Astrocyte of the cerebellum (primary cell): ENCODE measurements at places on chromosomes 16 and 17.

GRCh38 chr16:3804426-3805016 lies 76.0 kb downstream of the CREBBP start:
- DNase-seq = no peak

DNA sequence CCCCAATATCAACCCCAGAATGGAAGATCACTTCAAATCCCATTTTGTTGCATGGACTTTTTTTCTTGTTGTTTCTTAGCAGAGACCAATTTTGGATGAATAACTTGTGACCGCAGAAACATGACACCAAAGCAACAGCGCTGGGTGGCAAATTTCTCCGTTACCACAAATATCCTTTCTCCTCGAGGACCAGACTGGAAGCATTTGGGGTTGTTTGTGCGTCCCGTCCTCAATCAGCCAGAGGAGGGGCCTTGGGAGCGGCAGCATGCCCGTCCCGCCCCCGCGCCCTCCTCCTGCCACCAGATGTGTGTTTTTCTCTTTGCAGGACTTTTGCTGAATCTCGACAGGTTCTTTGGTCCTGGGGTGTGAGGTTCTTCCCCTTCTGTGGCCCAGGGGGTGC lies 282.5 kb upstream of the FOXF1 start:
- DNase-seq = no peak

DNA sequence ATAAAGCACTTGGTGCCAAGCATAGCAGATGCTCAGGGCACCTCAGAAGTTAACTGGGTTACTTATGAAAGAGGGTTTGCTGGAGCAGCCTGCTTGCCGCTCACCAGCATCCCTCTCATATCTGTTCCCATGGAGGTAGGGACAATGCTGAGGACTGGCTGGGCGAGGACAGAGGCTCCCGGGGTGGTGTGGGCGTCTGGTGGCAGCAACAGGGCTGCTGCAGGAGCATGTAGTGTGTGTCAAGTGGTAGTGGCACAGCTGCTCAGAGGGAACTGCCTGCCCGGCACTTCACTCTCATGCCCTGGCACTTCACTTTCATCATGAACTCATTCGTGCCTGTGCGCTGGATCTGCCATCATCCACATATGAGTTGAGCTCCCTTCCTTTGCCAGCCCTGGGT lies 26.9 kb upstream of the ZNHIT3 start:
- DNase-seq = no peak

DNA sequence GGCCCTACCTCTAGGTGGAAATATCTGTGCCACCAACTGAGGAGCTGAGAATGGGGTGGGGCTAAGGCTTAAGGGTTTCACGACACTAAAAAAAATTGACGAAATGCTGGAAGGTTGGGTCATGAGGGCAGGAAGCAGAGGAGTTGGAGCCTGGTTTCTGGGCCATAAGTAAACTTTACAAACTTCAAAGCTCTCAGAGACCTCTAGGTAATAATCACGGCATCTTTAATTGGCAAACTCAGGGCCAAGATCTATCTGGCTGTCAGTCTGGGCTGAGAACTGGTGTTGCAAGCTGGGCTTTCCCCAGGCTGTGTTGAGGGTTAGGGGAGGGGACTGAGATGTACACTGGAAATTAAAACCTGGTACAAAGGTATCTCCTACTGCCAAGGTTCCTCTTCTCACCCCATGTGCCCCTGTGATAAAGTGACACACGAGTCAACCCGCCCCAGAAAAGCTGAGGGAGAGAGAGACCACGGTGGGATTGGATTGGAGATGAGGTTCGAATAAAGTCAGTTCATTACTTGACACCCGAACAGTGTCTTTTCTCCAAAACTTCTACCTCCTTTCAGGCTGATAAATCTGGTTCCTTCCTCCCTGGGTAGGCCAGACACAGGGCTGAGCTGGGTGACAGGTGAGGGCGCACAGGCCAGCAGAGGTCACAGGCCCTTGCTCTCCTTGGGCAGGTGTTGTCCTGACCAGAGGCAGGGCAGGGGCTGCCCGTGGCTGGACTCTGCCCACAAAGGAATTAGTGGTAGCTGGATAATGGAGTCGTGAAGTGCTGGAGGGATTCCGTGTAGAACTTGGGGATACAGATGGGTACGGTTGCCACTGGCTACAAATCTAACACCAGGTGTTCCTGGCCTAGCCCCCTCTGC lies 4.0 kb upstream of the ZNF768 start:
- no peak for DNase-seq

GRCh38 chr17:56762144-56762543 lies 71.6 kb downstream of the C17orf67 start:
- DNase-seq = no peak

DNA sequence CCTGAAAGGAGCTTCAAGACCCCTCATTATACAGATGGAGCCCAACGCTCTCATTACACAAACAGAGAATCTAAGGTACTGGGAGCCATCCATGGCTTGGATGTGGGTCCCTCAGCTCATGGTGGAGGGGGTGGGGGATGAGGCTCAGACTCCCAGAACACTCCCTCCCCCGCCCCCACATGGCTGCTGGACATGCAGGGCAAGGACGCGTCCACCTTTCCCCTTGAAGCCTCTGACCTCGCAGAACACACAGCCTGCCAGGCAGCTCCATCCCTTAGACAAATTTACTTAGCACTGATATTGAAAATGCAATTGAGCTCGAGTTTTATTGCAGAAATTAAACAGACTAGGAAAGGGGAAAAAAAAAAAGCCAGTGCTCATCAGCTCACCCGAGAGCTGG lies 203.9 kb downstream of the ZNF423 start:
- no peak for DNase-seq

GRCh38 chr16:10609402-10609774 lies 29.0 kb upstream of the EMP2 start:
- no peak for DNase-seq

GRCh38 chr16:49488740-49489525 lies 115.3 kb downstream of the C16orf78 start:
- DNase-seq = no peak

- DNase-seq = no peak
These were observed 124.0 kb upstream of the CORO6 start for GRCh38 chr17:29746669-29747068.

DNA sequence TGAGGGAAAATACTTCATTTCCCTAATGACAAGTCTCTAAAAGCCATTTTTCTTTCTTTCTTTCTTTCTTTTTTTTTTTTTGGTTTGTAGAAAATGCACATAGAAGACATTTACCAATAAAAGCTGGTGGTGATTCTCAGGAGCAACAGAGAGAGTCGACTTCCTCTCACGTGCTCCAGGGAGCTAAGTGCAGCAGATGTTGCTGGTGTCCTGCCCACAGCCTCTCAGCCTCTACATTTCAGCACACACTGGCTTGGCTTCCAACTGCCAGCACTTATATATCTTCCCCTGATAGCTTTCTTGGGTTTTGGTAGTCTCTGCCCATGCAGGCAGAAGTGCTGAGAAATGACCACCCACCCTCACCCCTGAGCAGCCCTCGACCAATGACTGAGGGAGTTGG lies 58.4 kb upstream of the MARCHF10 start:
- DNase-seq = no peak

DNA sequence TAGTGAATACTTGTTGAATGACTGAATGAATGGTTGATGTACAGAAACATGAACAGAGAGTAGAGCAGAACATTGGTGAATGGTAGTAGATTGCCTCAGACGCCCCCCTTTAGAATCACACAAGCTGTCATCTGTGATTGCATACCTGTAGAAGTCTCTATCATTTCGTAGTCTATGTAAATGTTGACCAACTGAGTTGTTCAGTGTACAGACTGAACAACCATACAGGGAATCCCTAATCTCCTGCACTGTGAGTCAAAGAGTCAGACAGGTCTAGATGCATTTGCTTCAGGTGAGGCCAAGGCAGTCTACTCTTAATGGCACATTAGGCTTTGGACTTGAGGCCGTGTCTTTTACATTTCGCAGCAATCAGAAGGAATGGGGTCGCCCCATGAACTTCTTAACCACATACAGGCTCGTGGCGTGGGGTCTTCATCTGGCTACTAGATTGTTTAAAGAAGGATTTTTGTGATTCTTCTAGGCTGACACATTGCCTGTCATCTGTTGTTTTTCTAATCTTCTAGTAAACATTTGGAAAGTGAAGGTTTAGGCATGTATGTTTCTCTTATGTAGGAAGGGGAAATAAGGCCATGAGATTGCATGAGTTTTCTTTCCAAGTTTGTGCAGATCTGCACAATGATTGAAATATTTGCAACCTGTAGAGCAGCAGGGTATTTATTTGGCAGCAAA lies 157.4 kb downstream of the WWOX start:
- no peak for DNase-seq

DNA sequence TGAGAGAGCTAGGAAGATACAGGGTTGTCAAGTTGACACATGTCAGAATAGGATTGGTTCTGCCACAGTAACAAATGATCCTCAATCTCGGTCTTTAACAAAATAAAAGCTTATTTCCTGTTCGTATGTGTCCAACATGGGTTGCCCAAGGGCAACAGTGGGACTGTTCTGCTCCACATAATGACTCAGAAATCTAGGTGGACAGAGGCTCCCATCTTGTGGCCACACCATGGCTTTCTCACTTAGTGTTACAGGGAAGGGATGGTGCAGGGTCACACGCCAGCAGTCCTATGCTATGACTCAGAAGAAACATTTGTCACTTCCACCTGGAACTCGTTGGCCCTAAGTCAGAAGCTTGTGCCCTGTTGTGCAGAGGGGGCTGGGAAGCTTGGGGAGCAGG lies 364.9 kb downstream of the SNX29 start:
- DNase-seq = no peak

GRCh38 chr16:138049-138417 lies 440 bp downstream of the NPRL3 start:
- no peak for DNase-seq

DNA sequence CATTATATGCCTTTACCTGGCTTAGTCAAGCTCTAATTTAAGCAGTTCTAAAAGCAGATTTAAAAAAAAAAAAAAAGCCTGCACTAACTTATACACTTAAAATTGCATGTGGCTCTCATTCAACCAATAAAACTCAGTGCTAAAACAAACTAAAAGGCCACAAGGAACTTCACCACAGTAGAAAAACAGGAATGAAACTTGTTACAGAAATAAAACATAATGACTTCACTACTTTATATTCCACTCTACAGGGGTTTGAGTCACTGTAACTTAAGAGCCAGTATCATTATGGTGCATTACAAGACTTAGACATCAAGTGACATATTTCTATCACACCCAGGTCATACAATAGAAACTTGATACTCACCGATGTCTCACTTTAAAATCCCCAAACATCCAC lies 11.1 kb downstream of the CA10 start:
- no peak for DNase-seq

GRCh38 chr16:17318238-17318637 lies 152.5 kb downstream of the XYLT1 start:
- DNase-seq = no peak

DNA sequence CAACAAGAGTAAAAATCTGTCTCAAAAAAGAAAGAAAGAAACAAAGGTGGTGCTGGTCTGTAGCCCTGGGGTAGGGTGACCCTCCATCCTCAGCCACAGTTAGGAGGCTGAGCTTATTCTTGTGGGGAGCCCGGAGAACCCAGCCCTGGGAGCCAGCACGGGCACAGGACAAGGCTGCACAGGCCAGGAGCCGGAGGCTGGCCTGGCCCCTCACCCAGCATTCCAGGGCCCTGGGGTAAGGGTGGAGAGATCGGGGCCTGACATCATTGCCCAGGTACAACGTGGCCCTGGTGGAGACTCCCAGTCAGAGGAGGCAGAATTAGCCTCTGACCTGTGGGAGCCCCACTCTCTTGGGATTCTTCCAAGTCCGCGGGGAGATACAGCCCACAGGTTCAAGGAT lies 10.3 kb upstream of the KRT17 start:
- no peak for DNase-seq

DNA sequence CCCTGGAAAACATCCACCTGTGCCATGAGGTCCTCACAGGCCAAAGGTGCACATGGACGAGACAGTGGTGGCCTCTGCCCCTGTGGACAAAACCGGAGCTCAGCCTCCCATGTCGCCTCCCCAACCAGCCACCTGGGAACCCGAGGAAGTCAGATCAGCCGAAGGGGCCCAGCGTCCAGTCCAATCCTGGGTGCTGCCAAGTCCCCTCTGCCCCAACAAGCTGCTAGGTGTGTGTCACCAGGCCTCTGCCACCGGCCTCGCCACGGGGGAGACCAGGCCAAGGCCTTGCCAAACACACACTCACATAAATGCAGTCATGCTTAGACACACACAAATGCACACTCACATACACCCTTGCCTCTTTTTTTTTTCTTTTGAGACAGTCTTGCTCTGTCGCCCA lies 167.8 kb downstream of the RBFOX3 start:
- no peak for DNase-seq

DNA sequence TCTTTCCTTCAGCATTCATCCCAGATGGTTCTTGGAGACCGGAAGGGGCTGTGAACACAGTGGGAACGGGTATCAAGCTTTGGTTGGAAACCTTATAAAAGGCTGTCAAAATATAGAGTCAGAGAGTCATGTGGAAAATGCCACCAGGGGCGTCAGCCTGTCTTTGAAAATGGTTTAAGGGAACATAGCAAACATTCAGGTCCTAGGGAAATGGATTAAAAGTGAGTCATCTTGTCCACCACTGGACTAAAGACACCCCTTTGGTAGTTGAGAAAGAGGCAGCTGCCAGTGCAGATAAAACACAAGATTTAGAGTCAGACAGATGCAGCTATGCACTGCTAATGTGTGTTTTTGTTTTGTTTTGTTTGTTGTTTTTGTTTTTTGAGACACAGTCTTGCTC lies 47.8 kb upstream of the BCO1 start:
- no peak for DNase-seq

GRCh38 chr17:60406887-60407286 lies 15.0 kb upstream of the USP32 start:
- DNase-seq = no peak

DNA sequence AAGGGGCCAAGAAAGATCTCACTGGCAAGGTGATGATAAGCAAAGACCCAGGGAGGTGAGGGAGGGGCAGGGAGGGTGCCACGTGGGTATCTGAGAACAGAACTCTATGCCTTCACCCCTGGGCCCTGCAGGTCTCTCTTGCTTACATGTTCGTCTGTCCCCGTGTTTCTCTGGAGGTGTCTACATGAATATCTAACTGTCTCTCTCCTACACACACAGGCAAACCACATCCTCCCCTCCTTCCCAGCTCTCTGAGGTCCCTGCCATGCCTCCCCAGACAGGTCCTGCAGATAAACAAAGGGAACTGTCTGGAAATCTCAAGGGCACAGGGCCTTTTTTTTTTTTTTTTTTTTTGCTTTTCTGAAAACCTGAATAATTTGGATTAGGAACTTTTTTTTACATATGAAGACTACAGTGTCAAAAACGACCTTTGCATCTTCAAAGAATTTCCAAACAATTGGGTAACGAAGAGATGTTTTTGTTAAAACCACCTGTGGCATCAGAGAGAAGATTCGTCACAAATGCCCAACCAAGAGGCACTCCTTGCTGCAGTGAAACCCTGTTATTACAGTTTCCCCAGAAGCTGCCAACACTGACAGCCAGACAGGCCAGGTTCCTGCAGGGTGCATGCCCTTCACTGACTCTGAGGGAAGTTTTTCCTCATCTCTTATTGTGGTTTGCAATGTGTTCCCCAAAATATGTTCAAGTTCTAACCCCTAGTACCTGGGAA lies 17.8 kb downstream of the PLLP start:
- DNase-seq = no peak
